ENCODE measurements at places on chromosomes 5 and 9.

GRCh38 chr5:59367791-59368394, 525.6 kb downstream of the PDE4D start:
- no peak for DNase-seq

- DNase-seq = no peak
Measured at GRCh38 chr5:120516805-120517204, 52.7 kb downstream of the PRR16 start.

GRCh38 chr5:73911761-73912393, 285.9 kb downstream of the ARHGEF28 start:
- no peak for DNase-seq

GRCh38 chr9:29285818-29286217, 1712.5 kb upstream of the C9orf72 start:
- DNase-seq = no peak

DNA sequence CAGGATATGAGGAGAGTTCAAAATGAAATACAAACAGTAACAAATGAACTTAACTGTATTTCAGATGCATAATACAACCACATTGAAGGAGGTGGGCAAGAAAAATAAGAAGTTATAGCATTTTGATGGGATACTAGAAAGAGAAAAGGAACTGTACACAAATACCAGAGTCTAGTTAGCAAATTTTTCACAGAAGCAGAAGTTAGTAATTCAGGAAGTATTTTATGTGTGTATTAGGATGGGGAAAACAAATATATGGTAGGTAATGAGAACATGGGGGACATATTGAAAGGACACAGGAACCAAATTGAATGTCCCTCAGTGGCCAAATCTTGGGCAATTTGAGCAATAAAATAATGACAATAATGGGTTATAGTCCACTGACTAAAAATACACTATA, 18.4 kb downstream of the GM2A start:
- no peak for DNase-seq

DNA sequence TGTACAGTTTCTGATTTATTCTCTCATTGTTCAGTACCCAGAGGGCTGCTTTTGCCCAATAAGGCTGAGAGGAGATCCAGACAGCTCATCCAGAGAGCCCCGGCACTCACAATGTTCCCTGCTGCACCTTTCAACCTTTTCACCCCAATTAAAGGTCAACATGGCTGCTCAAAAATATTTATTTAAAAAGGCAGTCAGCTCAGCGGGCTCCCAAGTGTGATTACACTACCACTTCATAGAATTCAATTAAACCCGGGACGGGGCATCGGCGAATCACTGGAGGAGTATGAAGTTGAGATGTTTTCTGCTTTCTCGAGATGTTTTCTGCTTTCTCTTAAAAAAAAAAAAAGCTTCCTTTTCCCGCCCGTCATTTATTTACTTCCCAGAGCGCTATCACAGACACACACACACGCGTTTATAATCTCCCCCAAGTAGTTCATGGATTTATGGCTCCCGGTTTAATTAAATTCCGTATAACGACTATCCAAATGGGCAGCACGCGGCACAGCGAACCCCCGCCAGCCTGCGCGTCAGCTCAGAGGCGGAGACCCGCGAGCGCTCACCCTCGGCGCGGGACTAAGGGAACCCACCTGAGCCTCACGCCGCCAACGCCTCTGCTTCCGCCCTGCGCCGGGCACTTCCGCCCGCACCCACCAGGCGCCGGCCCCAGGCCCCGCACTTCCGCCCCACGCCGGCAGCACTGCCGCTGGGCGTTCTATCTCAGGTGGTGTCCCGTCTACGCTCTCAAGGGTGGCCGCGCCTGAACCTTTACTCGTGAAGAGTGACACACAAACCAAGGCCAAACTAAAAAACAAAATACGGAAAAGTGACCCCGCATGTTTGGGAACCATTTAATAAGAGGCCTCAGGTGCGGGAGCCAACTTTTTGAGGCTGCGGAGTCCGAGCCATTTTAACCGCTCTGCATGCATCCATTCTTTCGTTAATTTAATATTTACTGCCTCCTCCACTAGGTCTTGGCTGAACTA, at the start of gene C5orf63:
C5orf63 (minus strand) TSS at position 642 of the 986 bp plus-strand sequence. CDS start 14,507 bp downstream, outside the sequence.
- peak; percentile 90 for DNase-seq

DNA sequence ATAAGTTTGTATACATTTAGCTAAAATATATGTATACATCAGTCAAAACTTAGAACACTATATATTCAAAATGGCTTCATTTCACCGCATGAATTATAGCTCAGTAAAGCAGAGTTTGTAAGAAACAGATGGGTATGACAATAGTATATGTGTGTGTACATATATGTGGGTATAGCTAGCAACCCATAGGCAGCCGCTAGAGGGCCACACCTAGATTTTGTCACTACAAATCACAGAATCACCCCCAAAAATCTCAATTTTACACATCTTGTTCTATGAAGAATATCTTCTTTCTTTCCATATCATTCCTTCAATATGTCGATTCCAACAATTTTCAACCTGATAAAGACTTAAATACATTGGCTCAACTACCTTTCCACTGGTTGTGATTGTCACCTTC, 357.8 kb upstream of the CCNG1 start:
- no peak for DNase-seq

DNA sequence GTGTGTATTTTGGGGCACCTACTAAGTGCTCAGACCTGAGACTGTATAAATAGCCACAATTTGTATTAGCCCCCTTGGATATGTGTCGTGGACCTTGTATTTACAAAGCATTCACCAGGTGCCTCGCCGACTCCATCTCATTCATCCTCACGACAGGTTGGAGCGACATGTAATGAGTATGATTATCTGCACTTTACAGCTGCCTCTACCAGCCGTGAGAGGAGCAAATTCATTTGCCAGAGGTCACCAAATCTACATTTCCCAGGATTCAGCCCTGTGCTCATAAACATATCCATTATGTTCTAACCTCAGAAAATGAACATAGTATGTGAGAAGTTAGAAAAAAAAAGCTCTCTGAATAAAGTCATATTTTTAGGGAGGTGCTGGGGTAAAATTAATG, 167.4 kb downstream of the ZDHHC21 start:
- no peak for DNase-seq

GRCh38 chr5:61232490-61233050, 70.3 kb upstream of the SMIM15 start:
- no peak for DNase-seq

- no peak for DNase-seq
Measured at GRCh38 chr9:38195737-38196161, 126.7 kb upstream of the SHB start.

GRCh38 chr9:14401911-14402310, 88.0 kb upstream of the NFIB start:
- DNase-seq = no peak

DNA sequence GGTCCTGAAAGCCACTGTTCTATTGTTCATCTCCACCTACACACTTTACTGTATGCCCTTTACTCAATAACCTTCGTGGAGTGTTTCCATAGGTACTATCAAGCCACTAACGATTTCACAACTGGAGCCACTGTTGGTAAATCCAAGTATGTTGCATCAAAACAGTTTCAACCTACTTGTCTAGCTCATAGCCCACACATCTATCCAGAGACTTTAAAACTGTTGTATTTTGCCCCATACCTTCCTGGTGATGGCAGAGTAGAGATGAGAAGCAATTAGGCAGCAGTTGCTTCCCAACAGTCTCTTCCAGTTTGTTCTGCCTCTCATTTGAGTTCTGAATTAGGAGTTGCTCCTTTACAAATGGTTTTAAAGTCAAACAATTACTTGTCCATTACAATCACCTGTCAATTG, 607 bp downstream of the FAXDC2 start:
- no peak for DNase-seq

GRCh38 chr9:105051897-105052296, 123.9 kb upstream of the ABCA1 start:
- DNase-seq = no peak

DNA sequence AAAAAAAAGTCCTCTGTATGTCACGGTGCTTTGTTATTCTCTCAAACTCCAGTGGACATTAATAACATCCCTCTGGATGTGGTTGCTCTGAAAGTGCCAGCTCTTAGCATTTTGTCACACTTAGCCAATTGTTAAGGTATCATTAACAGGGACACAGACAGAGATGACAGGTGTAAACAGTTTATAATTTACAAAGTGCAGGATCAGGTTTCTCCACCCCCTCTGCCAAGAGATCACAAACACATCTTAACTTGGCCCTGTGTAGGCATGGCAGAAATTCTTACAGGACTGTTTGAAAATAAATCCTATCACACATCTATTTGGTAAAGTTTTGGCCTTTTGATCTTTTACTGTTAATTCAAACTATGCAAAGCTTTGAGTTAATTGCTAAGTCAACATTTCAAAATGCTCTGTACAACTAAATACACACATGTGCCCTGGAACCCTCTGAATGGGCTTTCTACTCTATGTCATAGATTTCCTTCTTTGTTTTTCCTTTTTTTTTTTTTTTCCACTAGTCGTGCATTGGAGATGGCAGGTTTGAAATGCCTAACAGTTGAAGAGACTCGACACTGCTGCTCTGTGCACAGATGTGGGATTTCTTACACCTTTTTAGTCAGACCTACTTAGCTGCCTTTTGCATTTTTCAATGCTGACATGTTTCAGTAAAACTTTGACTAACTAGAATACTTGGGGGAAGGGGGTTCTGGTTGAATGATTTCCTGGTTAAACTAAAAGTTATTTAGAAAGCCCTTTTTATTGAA, 41.7 kb downstream of the SEMA6A start:
- no peak for DNase-seq

DNA sequence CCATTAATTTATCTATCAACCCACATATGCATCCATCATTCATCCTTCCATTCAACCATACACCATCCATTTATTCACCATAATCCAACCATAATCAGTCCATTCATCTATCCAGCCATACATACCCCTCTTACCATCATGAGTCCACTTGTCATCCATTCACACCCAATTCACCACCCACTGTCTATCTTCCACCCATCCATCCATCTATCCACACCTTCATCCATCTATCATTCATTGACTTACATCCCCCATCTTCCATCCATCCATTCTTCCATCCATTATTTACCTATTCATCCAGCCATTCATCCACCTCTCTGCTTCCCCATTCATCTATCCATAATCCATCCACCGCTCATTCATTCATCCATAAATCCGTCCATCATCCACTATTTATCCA, 17.8 kb downstream of the PAEP start:
- no peak for DNase-seq

- DNase-seq = no peak
Measured at GRCh38 chr9:114591849-114592248, 4.3 kb downstream of the ATP6V1G1 start.

GRCh38 chr5:173050791-173051190, 5.4 kb upstream of the CREBRF start:
- no peak for DNase-seq

DNA sequence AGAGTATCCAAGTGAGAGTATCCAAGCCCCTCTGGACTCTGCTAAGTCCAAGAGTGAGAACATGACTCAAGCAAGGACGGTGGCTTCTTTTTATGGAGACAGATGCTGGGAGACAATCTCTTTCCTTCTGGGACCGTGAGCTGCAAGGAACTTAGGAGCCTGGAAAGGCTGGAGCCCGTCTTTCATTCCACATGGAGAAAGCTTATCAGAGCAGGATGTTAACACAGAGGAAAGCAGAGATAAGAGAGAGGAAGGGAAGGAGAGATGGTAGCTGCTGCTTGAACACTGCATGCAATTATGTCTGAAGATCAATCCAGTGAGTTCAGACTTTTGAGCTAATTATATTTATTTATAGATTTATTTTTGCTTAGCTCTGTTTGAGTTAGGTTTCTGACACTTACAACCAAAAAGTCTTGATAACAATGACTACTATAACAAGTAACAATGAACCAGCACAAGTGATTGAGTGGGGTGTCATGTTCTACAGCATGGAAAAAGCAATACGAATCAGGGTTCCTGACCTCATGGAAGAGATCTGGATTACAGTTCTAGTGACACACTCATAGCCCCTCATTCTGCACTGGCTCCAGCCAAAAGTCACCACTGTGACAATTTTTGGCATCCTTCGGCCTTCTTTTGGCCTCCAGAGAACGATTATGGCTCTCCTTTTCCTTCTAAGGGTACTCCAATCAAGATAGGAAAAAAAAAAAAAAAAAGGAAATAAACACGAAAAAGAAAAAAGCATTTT, 71.5 kb downstream of the PRLR start:
- DNase-seq = no peak

DNA sequence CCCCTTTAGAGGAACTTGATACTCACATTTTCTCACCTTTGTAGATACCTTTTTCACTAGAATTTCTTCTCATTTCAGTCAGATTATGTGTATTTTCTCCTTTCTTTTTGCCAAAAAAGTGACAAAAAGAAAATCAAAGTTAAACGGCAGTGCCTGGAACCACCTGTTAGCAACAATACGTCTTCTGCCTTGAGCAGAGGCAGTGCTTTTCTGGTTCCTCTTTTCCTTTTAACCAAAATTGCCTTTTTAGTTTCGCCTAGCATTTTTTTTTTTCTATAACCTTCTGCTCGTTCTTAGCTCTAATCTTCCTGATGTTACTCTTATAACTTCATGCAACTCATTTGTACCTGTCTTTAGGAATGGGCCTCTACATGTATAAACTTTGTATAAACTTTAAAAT, 26.1 kb downstream of the SMIM32 start:
- DNase-seq = no peak

DNA sequence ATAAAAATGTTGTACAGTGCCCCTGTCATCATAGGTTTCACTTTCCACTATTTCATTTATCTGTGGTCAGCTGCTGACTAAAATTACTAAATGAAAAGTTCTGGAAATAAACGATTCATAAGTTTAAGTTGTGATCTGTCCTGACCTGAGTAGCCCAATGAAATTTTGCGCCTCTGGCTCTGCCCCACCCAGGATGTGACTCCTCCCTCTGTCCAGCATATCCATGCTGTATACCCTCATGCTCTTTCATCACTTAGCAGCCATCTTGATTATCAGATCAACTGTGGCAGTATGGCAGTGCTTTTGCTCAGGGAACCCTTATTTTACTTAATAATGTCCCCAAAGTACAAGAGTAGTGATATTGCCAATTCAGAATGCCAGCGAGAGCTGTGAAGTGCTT, 97.3 kb downstream of the STARD4 start:
- DNase-seq = no peak

- no peak for DNase-seq
Measured at GRCh38 chr9:94997727-94998126, 271.2 kb downstream of the AOPEP start.

- DNase-seq = no peak
Measured at GRCh38 chr5:163846512-163846911, 341.1 kb downstream of the MAT2B start.

DNA sequence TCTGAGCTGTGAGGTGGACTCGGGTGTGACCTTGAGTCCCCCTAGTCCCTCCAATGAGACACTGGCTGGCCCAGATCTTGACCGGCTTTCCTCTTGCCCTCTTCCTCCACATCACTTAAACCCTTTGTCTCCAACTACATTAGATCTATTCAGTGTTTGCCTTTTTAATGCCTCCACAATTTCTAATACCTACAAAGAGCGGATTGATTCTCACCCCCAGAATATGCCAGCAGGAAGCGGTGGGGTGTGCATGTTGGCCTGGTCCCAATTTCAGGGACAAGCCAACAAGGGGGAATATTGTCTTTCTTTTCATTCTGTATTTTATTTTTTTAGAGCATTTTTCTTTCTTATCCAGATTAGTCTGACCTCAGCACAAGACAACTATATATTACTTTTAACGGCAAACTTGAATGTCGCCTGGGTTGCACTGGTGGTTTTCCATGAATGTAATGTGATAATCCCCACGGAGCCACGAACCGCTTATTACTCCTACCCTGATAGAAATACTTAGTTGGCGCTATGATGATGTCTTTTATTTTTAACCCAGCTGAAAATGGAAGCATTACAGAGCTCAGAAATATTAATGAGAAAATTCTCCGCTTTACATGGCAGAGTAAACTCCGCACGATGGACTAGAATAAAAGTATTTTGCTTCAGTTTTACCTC, 68.5 kb upstream of the MYO10 start:
- DNase-seq = no peak
